OCI-M1 (cell line): ENCODE measurements at places on chromosomes 6 and 20.

DNA sequence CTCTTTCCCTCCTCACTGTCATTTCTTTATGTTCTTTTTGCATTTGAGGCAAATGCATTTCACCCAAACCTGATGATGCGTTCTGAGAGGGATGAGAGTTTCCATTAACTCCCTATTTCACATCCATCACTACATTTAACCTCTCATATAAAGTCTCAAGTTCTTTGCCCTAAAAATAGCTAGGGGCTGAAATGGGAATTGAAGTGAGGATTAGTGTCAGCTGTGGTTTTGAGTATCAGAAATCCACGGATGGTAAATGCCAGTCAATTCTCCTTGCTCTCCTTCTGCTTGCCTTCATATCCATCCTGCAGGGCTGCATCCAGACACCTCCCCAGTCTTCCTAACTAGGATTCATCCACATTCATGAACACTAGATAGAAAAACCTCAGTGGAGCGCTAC is 10.0 kb upstream of the DTNBP1 start:
- DNase-seq = no peak

- DNase-seq = no peak
Observed at GRCh38 chr6:147861696-147862095, 353.2 kb downstream of the SAMD5 start.

DNA sequence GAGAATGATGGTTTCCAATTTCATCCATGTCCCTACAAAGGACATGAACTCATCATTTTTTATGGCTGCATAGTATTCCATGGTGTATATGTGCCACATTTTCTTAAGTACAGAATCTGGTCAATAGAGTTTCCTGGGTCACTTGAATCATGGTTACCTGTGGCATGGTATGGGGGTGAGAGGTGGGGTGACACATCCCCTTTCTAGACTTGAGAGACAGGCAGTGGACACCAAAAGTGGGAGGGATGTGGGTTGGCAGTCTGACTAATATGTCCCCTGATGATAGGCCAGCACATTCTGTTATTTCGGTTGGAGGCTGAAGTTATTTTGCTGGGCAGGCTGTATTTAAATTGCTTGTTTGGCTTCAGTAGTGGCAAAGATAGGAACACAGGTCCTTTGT is 78.1 kb downstream of the UST start:
- no peak for DNase-seq

GRCh38 chr20:24956001-24956841 is 7.2 kb downstream of the CST7 start:
- DNase-seq = no peak

GRCh38 chr6:97175806-97176205 is 107.2 kb downstream of the MMS22L start:
- no peak for DNase-seq

DNA sequence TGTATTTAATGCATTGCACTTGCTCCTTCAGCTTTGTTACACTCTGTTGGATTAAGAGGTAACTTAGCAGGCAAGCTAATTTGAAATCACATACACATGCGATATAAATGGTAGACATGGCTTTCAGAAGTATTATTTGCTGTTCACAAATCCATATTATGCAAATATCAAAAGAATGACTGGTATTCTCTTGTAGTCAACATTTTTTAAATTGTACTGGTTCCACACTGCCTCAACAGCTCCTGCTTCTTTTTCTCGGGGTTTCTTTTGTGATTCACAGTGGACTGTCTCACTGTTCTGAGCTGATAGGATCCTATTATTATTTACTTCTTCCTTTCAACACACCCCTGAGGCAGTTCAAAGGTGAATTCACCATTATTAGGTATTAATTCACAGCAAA is 927.4 kb downstream of the KIF16B start:
- no peak for DNase-seq

GRCh38 chr6:157761926-157762325 is 61.1 kb upstream of the SNX9 start:
- DNase-seq = no peak

GRCh38 chr6:34102099-34102656 is 43.7 kb downstream of the GRM4 start:
- no peak for DNase-seq

DNA sequence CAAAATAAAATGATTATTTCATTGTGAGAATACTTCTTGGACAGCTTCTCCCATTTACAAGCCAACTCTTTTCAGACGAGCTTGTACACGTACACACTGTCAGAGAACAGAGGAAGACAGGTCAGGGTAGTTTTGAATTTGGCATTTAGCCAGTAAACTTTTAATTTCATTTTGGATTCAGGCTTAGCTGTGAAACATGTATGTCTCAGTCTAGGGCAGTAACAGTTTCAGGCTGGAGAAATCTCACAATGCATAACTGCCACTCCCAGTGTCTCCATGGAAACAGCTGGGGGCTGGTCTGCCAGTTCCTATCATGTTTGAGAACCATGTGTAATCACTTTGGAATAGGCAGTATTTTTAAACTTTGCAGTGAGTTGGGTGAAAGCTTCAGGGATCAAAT is 22.0 kb upstream of the QKI start:
- peak; percentile 84 for DNase-seq

GRCh38 chr6:152379423-152379822 is 257.7 kb downstream of the SYNE1 start:
- no peak for DNase-seq

GRCh38 chr20:6169251-6169650 is 46.4 kb upstream of the FERMT1 start:
- DNase-seq = no peak

DNA sequence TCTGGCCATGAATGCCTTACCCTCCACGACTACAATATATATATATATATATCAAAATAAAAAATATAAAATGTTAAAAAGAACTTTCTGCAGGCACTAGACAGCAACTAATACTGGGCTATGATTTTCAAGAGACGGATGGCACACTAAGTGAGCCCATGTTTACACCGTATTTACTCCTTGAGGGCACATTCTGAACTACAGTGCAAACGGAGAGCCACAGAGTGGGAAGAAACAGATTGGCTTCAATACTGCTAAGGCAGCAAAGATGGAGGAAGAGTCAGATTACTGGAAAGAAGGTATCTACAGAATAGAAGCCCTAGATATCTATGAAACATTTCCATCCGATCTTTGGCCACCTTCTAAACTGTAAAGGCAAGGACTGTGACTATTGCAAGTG is 330.3 kb downstream of the HTR1B start:
- no peak for DNase-seq

DNA sequence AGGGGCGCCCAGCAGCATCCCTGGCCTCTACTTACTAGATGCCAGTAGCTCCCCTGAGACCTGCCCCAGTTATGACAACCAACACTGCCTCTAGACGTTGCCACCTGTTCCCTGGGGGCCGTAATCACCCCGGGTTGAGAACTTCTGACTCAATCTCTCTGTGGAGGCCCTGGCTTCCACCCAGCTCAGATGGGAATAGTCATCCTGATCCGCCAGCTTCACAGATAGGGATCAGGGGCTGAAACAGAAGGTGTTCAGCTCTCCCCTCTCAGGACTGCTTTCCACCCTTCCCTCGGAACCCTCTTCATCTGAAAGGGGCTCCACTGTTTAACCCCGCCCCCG is 3.3 kb downstream of the CAPN11 start:
- no peak for DNase-seq

DNA sequence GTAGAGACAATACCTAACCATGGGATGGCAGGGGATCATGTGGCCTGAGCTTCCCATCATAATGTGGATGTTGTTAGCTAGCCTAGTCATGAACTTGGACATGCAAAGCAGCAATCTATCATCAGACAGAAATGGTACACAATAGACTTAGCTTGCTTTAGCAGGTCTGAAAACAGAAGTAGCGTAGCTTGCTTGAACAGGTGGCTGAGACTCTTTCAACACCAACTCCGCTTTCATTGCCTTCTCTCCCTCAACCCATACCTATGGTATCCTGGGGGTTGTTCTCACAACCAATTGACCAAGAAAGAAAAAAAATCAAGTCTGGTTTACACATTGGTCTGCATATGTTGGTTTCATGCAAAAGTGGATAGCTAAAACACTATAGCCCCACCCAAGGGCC is 23.0 kb downstream of the CD164 start:
- DNase-seq = no peak

DNA sequence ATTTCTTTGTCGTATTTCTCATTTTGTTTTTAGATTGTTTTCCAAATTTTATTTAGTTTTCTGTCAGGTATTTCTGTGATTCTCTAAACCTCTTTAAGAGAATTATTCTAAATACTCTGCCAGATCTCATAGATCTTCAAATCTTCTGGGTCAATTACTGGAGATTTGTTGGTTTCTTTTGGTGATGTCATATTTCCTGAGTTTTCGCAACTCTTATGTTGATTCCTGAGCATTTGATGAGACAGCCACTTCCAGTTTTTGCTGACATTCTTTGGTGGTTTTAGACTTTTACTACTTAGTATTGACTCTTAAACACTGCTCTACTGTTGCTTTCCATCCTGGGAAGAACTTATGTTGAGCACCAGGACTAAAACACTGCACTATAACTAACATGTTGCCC is 21.9 kb downstream of the ADGB start:
- no peak for DNase-seq

DNA sequence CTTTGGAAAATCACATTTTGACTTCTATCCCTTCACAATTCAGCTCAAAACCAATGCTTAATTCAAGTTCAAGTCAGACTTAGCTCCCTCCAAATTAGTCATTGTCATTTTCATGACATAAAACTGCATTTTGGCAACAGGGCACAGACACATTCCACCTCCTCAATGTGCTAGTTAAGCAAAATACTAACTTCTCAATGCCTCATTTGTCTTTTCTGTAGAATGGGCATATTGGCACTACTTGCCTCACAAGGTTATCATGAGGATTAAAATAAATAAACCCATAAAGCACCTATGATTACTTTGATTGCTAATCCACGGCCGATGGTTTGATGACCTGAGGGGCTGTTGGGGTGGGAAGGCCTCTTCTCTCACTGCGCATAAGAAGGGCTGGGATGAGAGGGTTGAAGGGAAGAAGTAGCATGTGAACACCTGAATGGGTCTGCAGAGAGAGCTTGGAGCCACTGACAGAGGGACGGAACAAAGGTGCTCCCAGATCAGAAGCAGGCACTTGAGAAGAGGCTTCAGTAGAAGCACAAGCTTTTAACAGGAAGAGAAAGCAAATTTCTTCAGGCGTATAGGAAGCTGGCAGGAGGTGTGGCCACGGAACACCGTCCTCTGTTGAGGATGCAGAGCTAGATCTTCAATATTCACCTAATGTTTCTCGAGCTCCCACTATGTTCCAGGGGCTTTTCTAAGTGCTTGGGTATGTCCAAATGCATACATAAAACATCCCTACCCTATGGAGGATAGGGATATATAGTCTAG is 11.7 kb upstream of the TBC1D7 start:
- DNase-seq = no peak

DNA sequence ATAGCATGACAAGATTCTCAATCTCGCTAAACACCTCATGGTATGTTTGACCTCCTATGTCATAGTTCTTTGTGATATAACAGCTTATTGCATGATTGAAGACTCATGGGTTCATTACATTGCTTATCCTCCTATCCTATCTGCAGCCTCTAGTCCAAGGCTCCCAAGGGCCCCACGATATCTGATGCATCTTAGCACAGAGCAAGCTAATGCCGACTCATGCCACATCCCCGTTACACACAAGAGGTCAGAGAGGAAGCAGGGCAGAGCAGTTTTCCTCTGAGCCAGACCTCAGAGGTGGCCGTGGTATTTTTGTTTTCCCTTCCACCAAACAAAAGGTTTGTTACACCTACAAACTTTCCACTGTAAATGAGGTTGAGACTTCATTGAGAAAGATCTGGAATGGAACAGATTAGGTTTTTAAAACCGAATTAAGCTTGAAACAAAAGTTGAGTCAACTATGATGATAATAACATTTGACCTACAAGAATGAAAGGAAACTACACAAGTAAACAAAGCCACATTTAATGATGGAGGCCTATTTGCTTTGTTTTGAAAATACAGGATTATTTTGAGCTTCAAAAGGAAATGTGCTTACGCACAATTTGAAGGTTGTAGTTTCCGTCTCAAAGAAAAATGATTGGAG is 133.9 kb upstream of the MYLIP start:
- peak; percentile 74 for DNase-seq

DNA sequence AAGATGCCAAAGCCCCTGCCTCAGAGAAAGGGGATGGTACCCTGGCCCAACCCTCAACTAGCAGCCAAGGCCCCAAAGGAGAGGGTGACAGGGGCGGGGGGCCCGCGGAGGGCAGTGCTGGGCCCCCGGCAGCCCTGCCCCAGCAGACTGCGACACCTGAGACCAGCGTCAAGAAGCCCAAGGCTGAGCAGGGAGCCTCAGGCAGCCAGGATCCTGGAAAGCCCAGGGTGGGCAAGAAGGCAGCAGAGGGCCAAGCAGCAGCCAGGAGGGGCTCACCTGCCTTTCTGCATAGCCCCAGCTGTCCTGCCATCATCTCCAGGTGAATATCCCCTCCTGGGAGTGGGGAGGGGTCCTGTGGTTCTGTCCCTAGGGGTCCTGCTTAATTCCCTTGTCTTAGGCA is 1.1 kb downstream of the MYLK2 start:
- no peak for DNase-seq

GRCh38 chr6:130070792-130071191 is 52.4 kb downstream of the L3MBTL3 start:
- no peak for DNase-seq

DNA sequence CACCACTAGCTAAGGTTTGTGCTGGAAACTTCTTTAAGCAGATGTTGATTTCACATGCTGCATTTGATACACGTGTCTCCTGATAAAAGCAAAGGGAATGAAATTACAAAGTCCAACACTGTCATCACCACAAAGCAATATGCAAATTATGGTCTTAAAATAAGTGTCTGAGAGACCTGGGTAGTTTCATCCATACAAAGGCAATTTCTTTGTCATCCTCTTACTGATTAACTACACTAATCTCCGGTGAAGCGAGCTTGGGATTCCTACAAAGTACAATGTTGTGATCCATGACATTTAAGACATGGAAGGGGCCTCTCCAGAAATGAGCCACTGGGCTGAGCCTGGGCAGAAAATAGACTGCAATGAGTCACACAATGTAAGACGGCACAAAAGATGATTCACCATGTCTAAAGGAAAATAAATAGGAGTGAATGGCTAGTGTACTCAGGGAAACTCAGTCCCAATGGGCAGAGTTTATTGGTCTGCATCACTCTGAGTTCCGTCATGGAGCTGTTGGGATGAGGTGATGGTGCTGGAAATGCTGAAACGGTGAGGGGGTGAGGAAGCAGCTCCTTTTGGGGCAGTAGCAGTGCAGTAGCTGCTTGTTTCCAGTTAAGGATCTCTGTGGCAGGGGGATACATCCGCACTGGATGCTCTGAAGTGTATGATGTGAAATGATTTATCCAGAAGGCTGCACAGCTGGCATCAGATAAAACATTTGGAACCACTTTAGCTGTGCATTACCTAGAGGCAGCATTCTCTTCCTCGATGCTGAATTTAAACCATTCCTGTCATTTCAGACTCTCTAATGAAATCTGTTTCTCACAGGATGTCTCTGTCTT is 103.3 kb downstream of the IBTK start:
- DNase-seq = no peak
